ENCODE measurements at places on chromosomes 5 and 9. TPM values are rescaled to one million over a fixed set of nuclear protein-coding genes. Genes with fewer than 3 reads are reported as not detected.

Gene HK3
- not detected for total RNA-seq

Gene MAST4
- total RNA-seq: 7.3 TPM

Gene PDZD2
- 0.65 TPM for total RNA-seq

Gene KIF3A
- total RNA-seq: 23.8 TPM

Gene SPATA6L
- total RNA-seq: 0.44 TPM

Gene GPR150
- not detected for total RNA-seq

Gene SPINK7
- total RNA-seq: not detected

Gene OR2V2
- total RNA-seq: not detected

Gene ANKRD18B
- total RNA-seq: 25.0 TPM

Gene SVEP1
- total RNA-seq: 1.5 TPM

GRCh38 chr9:119844431-119844830, 475.2 kb upstream of the BRINP1 start:
- no peak for DNase-seq

- DNase-seq: no peak
Observed at GRCh38 chr5:167242701-167243100, 1048.7 kb upstream of the WWC1 start.

DNA sequence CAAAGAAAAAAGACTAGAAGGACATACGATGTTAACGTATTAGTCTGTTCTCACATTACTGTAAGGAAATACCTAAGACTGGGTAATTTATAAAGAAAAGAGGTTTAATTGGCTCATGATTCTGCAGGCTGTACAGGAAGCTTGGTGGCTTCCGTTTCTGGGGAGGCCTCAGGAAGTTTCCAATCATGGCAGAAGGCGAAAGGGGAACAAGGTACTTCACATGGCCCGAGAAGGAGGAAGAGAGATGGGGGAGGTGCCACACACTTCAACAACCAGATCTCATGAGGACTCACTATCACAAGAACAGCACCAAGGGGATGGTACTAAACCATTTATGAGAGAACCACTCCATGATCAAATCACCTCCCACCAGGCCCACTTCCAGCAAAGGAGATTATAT, 110.1 kb downstream of the CARTPT start:
- no peak for DNase-seq

DNA sequence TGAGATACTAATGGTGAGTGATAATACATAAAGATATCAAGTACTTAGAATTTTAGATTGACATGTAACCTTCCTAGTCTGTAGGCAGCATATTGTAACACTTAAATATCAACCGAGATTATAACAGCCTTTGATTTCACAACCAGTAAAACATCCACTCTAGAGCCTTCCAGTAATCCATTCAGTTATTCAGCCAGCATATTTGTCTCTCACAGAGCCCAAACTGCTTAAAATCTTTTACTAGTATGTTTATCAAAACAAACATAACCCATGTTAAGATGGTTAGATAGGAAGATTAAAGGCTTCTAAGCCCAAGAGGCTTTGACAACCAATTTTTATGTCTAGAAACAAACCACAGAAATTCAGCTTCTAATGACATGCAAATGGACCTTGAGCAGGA, 177.9 kb upstream of the FST start:
- DNase-seq: no peak

DNA sequence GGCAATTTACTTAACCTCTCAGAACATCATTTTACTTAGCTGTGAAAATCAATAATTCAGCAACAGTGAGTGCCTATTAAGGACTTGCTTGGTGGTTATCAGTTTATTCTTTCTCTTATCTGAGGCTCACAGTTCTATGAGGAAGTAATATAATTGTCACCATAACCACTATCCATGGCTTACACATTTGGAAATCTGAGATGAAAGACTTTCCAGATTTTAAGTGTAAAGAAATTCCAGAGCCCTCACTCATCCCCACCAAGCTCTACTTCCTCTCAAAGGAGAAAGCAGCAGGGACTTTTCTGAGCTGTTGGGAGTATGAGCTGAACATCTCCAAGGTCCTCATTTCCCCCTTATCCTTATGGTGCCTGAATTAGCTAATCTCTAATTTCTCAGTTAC, 321.5 kb downstream of the FBXL7 start:
- no peak for DNase-seq

DNA sequence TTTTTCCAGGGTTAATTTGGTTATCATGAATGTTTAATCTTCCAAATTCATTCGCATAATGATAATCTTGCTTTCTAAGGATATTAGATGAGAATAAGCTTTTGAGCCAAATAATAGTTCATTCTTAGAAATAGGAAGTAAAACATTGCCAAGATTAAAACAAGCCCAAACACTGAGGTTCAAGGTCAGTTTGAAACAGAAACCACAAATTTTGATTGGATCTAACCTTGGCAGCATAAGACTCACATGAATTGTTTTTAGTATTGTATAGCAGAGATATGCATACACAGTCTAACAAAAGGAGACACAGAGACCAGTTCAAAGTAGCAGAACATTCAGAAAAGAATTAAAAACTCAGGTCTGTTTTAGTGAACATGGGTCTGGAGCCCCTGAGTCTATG, 43.4 kb upstream of the VCAN start:
- DNase-seq: no peak

GRCh38 chr9:97551308-97551707, 49.8 kb downstream of the TMOD1 start:
- no peak for DNase-seq

DNA sequence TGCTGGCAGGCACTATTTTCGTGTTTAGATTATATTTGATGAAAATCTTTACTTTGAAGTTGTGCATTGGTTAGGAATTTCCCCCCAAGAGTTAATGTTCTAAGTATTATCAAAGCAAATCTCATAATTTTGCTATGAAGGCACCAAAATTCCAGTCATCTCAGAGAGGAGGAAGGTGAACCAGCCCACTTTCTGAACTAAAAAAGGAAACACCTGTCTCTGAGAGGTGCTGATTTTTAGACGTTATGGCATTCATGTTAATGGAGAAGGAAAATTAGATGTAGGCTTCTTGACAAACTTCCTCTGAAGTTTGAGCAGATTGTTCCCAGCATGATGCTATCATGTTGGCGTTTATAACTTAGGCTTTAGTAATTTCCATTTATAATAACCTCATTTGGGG, 432.9 kb upstream of the ACTBL2 start:
- DNase-seq: no peak

DNA sequence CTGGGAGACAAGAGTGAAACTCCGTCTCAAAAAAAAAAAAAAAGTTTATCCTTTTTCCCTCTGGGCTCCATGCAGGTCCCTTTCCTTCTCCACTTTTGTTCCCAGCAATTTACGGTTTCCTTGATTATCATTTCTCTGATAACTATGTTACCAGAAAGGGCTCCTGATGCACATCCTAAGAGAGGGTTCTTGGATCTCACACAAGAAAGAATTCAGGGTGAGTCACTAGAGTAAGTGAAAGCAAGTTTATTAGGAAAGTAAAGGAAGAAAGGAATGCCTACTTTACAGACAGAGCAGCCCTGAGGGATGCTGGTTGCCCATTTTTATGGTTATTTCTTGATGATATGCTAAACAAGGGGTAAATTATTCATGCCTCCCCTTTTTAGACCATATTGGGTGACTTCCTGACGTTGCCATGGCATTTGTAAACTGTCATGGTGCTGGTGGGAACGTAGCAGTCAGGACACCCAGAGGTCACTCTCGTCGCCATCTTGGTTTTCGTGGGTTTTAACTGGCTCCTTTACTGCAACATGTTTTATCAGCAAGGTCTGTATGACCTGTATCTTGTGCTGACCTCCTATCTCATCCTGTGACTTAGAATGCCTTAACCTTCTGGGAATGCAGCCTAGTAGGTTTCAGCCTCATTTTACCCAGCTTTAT, 13.5 kb upstream of the MELK start:
- DNase-seq: no peak

- no peak for DNase-seq
Observed at GRCh38 chr9:113307396-113307975, 4.3 kb upstream of the RNF183 start.

DNA sequence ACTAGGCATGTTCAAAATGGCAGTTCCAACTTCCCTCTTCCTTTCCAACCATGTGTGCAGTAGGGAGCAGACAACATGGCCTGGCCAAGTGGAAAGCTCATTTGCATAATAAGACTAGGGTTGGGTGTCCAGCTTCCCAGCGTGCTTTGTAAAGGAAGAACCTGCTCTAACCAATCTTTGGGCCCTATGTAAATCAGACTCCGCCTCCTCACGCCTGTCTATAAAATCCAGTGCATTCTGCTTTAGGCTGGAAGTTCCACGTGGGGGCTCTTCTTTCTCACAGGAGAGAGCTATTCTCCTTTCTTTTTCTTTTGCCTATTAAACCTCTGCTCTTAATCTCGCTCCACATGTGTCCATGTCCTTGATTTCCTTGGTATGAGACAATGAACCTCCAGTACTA, 83.4 kb downstream of the GCNT1 start:
- no peak for DNase-seq

DNA sequence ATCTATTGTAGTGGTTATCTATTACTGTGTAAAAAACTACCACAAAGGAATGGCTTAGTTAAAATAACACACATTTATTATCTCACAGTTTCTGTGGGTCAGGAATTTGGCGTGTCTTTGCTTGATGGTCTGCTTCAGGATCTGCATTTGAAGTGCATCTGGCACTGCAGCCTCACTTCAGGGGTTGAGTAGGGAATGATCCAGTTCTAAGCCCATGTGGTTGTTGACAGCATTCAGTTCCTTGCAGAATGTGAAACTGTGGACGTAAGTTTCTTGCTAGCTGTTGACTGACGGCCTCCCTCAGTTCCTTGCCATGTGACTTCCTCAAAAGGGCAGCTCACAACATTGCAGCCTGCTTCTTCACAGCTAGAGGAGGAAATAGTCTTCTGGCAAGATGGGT, 2.1 kb upstream of the OGN start:
- no peak for DNase-seq

DNA sequence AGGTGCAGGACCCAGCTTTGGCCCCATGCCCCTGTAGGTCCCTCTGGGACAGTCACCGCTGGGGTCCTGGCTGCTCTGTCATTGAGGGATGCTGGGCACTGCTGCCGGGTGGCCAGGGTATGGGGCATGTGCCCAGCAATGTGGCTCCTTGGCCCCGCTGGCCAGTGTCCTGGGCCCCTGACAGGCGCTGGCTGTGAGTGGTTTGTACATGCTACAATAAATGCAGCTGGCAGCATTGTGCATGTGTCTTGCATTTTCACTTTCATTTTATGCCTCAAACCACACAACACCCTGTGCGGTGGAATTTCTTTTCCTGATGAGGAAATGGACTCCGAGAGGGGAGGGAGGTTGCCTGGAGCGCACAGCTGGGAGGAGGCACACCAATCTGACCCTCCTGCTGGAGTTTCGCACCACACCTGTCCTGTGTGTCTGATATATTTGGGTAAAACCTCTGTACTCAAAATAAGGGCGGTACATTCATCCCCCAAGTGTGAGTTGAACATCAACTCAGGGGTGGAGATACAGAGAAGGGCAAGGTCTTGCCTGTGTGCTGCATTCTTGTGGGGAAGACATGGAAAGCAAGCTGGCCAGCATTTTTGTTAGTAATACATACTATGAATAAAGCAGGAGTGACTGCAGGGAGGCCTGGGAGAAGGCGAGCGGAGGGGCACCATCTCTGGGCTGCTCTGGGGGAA, 11.7 kb downstream of the TSPAN17 start:
- DNase-seq: no peak

DNA sequence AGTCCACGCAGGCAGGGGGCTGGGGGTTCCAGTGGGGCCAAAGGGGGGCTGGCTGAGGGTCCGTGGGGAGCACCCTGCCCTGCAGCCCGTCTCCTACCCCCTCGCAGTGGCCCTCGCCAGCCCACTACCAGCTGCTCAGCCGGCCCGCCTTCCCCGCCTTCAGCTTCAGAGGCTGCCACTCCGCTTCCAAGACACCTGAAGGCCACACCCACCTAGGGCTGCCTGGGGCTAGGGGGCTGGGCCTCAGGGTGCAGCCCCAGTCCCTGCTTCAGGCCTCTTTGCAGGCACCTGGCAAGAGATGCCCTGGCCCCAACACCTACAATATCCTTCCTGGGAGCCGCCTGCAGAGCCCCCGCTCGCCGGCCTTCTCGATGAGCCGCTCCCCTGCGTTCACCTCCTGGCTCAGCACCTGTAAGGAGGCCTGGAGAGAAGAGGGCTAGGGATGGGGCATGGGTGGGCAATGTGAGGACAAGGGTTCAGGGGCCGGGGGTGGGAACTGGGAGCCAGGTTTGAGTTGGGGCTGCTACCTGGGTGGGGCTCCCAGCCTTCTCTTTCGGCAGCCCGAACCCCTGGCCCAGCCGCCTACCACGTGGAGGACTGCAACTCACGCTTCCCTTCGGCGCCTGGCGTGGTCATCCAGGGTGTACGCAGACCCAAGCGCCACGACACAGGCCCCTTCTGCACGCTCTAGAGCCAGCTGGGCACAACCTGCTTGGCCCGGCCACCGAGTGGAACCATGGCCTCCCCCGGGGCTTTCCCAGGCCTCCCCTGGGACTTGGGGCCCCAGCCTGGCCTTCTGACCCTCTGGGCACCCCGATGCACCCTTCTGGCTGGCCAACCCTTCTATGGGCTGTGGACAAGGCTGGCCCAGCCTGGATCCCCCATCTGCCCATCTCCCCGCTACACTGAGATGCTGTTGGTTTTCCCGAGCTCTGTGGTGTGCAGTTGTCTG, 1.7 kb downstream of the STPG3 start:
- DNase-seq: no peak

DNA sequence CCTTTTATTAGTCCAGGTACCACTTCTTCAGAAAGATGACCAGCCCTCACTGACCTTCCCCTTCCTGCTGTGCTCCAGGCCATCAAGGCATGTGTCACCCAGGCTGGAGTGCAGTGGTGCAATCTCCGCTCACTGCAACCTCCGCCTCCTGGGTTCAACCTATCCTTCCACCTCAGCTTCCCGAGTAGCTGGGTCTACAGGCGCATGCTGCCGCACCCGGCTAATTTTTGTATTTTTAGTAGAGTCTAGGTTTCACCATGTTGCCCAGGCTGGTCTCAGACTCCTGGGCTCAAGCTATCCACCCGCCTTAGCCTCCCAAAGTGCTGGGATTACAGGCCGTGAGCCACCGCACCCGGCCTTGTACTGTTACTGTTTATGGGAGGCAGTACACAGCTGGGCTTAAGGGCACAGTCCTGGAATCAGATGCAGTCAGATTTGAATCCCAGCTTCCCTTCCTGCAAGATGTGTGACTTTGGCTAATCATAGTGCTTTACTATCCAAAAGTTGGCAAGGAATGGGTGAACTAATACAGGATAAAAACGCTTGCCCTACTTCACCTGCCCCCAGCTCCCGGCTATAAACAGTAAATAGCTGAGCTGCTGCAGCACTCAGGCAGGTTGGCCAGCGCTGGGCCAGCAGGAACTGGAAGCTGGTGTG, 483 bp upstream of the EIF4EBP3 start:
- DNase-seq: no peak

- no peak for DNase-seq
Observed at GRCh38 chr5:35810601-35811000, 46.1 kb upstream of the IL7R start.

GRCh38 chr5:93807846-93808245, 66.4 kb upstream of the POU5F2 start:
- DNase-seq: peak; percentile 16

DNA sequence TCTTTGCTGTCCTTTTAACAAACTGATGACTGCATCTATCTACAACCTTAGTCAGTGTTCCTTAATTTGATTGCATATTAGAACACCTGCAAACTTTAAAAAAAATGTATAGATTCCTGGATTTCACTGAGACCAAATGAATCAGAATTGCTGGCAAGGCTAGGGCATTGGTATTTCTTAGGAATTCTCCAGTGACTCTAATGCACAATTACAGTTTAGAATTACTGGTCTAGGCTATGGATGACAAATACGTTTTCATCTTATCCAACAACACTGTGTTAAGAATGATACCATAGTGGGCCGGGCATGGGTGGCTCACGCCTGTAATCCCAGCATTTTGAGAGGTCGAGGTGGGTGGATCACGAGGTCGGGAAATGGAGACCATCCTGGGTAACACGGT, 545.9 kb upstream of the RIOK2 start:
- DNase-seq: no peak
